Fibroblast of villous mesenchyme (primary cell): ENCODE measurements at places on chromosomes 12 and 14. TPM values are rescaled to one million over a fixed set of nuclear protein-coding genes. Genes with fewer than 3 reads are reported as not detected.

AQP6 gene
- total RNA-seq = not detected in 2 replicates

GRCh38 chr14:62156052-62156451 is 393.8 kb downstream of the SNAPC1 start:
- no peak for DNase-seq

GRCh38 chr12:53200458-53201176 is 6.4 kb downstream of the ITGB7 start:
- DNase-seq = no peak

GRCh38 chr12:6469092-6469491 is 1.4 kb downstream of the VAMP1 start:
- DNase-seq = no peak

DNA sequence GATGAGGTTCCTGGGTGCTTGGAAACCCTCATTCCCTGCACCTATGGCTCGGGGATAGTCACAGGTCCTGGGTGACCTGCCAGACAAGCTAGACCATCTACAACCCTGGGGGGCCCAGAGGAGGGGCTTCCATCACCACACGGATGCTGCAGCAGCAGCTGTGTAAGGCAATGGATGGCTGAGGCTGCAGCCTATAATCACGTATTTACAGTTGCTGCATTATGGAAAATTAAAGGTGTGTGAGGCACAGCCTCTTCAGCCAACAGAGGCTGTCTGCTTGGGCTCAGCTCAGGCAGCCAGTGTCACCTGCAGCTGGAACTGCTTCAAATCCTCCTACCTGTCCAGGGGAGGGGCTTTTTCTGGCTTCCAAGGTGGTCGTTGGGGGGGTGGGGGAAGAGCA is 268.1 kb downstream of the CACNA1C start:
- DNase-seq = no peak

DNA sequence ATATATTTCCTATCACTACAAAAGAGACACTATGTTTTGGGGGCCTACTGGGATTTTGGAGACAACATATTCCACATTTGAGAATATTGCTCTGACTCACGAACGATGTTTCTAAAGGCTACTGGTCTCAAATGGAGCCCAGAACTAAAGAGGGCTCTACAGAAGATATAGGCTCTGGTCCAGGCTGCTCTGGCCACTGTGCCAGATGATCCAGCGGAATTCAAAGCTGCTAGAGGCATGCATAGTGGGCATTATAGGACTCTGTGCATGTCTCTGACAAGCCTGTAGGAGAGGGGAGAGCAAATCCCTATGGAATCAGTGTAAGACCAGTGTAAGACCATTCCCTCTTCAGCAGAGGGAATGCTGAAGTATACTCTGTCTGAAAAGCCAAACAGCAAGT is 4.1 kb downstream of the TAS2R30 start:
- DNase-seq = no peak

DNA sequence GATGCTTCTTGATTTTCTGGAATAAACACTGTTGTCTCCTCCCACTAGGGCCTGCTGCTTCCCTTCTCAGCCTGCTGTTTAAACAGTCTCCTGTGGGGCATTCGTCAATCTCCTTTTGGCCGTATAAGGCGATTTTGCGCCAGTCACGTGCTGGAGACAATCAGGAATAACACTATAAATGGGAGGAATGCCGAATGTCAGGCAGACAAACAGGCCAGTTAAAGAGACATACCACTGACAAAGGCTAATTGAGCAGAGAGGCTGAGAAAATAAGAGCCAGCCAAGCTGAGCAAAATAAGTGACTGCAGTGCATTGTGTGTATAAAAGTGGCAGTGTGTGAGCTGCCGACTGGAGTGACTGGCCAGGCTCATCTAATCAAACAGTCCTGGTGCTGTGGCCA is 23.3 kb downstream of the DMAC2L start:
- peak; percentile 75 for DNase-seq

- DNase-seq = no peak
Measured at GRCh38 chr14:101351769-101352168, 209.5 kb upstream of the DIO3 start.

- DNase-seq = no peak
Measured at GRCh38 chr14:91872011-91872501, 4.7 kb upstream of the TC2N start.
